Effector memory CD8-positive, alpha-beta T cell (primary cell): ENCODE measurements at places on chromosomes 6 and 20.
A peak's percentile ranks its signal among the peaks of the same experiment; 100 is the strongest.

DNA sequence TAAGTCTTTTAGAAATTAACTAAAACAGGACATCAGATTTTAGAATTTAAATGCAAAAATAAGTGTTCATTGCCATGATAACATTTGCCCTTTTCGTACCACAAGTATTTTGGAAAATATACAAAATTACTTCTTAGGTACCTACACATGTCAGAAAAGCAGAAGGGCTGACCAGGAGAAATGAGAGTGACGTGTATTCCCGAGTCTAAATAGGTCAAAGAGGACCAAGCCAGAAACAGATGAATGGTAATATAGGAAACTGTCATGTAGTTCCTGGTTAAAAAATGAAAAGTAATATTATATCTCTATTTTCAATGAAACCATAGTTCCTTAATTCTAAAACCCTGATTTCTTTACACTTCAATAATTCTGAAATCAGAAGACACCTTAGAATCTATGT is 126.2 kb downstream of the IPCEF1 start:
- DNase-seq: no peak

DNA sequence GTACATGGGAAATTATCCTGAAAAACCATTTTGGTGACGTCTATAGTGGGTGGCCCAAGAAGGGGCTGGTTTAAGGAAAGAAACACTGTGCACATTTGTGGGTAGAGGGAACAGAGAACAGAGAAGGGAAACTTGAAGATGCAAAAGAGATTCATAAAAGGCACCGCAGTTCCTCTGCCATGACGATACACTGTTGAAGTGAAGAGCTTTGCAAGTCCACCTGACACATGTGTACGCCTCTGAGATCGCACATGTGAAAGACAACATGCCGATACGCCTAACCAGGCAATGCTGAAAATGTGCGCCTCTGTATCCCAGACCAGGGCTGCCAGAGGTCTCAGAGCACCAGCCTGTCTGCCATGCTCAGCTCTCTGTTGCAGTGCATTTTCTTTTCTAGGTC is 180.9 kb downstream of the KIF16B start:
- DNase-seq: no peak

DNA sequence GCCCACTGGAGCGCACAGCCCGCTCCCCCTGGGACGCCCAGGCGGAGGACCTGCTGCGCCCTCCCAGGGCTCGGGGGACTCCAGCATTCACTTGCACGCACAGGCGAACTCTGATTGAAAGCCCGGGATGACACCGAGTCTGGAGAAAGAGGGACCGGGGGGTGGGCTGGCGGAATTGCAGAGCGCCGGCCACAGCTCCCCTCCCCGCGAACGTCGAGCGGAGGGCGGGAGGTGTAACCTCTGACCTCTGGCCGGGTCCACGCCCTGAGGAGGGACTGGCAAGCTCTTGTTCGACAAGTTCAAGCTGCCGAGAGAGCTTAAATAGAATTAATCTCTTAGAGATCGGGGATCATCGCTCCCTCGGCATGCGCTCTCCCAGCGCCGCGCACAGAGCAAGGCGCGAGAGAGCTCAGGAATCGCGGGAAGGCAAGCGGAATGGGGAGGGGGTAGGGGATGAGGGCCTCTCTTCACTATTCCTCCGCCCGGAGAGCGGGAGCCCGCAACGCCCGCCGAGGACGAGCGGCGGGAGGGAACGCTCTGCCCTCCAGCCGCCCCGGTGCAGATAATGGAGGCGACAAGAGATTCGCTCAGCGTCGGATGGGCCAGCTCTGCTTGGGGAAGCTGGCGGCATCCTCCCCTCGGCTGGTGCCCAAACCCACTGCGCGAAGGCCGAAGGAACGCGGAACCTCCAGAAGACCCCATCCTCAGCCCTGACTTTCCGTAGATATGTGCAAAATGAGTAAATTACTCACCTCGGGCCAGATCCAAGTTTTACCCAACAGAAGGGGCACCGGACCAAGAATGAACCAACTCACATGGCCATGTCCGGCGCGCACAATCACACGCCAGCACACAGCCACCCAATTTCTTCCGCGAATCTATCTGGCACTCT is 761 bp upstream of the NR2E1 start:
- DNase-seq: no peak

DNA sequence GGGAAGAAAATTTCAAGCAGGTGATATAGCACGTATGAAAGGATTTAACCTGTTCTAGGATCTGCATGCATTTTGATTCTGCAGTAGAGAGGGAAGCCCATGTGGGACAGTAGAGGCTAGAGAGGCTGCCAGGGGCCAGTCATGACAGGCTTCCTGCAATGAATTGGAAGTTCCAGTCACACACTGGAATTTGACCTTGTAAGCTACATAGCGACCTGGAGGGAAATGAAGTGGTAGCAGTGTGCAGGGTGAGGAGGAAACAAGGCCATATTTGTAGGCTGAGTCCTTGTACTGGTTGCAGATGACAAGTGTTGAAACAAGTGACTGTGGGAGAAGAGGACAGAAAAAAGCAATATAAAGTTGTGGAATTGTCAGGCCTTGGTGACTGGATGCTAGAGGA is 58.6 kb upstream of the OLIG3 start:
- no peak for DNase-seq

DNA sequence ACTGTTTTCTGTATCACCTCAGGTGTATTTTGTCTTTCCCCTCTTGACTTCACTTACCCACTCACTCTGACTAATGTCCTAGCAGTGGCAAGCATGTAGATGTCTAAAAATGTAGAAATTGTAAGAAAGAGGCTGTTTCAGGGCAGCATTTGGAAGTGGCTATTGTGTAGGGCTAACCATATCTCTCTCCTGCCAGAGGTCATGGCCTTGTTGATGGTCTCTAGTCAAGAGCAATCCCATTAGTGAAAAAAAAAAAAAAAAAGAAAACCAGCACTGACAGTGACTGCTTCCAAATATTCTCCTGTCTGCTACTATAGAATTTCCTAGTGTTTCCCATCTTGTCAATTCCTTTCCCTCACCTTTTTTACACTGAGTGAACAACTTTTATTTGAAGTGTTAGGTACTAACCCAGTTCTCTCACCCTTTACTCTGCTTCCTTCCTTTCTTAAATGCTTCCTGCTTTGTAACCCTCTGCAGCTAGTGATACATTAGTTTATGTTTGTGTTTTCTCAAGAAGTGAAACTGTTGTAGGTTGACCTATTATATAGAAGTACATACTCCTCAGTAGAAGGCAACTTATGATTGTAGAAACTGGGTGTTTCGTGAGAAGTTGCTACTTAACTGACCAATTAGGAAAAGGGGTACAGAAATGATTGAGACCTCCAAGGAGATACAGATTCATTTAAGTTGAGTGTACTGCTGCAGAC is 174.1 kb upstream of the PTPRK start:
- no peak for DNase-seq

DNA sequence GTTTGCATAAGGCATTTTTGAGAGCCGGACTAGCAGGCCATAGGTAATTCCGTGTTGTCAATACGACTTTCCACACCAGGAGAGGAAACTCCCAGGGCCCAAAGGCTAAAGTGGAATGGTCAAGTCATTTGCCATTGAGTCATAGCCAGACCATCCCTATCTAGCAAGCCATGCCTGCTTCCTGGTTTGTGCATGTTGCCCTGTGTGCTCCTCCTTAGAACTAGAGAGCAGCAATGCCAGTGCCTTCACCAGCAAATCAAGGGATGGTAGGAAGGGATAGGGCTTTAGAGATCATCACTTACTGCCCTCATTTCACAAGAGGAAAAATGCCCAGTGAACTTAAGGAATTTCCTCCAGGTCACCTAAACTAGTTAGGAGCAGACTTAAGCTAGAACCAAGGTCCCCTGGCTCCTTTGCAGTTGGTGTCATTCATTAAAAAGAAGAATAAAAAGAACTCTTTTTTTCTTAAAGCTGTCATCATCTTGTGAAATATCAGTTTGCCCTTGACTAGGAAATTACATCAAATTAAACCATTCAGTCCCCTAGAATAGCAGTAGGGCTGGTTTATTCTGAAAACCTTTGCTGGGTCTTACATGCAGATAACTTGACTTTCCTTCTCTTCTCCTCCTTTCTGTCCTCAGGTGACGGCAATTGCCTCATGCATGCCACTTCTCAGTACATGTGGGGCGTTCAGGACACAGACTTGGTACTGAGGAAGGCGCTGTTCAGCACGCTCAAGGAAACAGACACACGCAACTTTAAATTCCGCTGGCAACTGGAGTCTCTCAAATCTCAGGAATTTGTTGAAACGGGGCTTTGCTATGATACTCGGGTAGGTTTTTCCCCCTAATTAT is 7.4 kb downstream of the TNFAIP3 start:
- DNase-seq: no peak

DNA sequence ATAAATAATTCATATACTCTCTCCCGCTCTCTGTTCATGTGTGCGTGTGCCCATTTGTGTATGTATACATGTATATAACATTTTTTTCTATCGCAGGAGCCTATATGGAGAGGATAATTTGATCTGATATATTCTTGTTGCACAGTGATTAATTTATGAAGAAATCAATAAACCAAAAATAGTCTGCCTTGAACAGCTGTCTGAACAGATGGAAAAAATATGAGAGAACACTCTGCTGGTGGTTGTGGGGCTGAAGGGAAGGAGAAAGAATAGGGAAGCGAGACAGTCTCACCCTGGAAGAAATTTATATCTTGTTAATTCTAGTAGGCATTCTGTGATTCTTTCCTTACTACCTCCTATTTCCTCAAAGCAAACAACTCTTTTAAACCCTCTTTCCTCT is 96.6 kb upstream of the B3GAT2 start:
- no peak for DNase-seq

DNA sequence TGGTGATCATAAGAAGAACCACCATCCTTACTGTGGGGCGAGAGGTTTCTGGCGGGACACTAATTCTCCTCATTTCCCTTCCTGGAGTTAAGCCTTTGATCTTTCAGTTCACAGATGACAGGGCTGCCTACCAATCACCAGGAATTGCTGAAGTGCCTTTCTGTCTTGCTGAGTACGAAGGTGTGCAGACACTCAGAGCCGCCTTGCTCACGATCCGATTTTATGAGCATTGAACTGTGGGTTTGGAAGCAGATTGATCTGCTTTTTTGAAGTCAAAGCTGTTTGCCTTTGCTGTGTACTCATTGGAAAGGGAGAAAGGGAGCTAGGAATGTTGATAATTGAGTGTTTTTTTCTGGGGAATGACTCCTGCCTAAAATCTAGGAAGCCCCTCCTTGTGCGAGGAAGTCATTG is 129.1 kb upstream of the SALL4 start:
- DNase-seq: no peak

GRCh38 chr6:8400663-8401062 is 34.7 kb downstream of the SLC35B3 start:
- no peak for DNase-seq

- DNase-seq: peak; percentile 6
Observed at GRCh38 chr20:41734506-41734945, 116.3 kb upstream of the CHD6 start.

- DNase-seq: no peak
Observed at GRCh38 chr6:121607721-121608120, 172.3 kb downstream of the GJA1 start.

DNA sequence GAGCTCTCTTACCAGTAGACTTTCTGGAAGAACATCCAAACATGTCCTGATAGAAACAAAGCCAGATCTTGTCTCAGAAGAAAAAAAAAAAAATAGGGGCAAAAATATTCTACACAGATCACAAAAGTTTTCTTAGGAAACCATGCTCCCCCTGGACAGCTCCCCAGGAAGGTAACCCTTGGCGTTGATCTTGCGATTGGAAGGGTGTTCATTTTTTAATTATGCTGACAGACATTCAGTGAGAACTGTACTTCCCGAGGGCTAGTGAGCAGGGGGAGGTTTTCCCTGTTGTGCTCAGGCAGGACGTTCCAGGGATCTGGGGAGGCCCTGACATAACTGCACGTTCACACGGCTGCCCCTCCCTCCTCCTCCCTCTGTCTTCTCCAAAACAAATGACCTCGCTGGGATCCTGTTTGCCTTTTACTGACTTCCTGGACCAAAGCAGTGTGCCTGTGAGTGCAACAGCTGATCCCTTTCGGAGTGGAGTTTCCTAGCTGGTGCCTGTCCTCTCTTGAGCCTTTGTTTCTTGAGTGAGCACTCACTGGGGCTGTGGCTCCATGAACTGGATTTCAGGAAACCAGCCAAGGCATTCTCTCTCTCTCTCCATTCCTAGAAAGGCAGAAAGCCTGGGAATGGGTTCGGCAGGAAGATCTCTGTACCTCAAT is 46.7 kb downstream of the MARCKS start:
- no peak for DNase-seq

DNA sequence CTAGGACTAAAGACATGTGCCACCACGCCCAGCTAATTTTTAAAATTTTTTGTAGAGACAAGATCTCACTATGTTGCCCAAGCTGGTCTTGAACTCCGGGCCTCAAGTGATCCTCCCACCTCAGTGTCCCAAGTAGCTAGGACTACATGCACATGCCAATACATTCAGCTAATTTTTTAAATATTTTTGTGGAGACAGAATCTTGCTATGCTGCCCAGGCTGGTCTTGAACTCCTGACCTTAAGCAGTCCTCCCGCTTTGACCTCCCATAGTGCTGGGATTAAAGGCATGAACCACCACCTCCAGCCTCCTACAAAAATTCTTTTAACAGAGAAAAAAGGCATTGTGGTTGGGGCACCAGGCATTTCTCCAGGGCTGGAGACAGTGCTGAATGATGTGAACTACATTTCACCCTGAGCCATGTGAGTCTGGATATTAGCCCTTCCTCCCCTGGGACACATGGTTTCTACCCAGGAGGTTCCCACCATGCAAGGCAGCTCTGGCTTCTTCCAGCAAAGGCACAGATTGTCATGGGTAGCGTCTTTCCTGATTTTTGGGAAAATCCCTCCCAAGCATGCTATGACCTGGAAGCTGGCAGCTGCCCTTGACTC is 36.3 kb upstream of the CMTR1 start:
- no peak for DNase-seq

GRCh38 chr6:150336299-150336698 is 32.5 kb upstream of the IYD start:
- no peak for DNase-seq

- DNase-seq: no peak
Observed at GRCh38 chr6:134741200-134741536, 208.7 kb downstream of the ALDH8A1 start.

DNA sequence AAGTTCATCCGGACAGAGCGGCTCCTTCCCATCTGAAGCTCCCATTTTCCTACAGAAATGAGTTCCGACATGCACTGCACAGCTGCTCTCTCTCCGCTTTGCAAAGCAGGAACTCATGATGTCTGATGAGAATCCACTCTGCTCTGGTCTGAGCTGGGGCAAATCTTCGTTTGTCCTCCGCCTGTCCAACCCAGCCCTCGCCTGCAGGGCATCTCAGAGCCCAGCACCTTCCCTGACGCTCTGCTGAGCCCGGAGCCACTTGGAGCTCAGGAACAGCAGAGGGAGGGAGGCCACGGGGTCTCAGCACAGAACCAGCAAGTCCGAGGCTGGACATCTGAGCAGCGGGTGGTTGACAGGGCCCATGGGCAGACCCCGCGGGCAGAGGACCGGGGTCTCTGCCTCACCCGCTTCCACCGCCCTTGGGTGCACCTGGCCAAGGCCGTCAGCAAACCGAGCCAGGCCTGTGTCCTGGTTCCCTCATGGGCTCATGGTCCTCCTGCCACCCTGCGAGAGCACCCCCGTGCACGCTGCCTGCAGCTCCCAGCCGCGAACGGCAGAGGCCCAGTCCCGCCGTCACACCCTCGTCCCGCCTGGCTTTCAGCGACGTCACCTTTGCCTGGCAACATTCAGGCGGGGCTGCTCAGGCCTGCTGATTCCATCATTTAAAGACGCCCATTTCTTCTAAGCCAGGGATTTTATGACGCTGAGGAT is 78.5 kb upstream of the BHLHE23 start:
- DNase-seq: no peak
